ENCODE measurements at places on chromosomes 3 and 15.

DNA sequence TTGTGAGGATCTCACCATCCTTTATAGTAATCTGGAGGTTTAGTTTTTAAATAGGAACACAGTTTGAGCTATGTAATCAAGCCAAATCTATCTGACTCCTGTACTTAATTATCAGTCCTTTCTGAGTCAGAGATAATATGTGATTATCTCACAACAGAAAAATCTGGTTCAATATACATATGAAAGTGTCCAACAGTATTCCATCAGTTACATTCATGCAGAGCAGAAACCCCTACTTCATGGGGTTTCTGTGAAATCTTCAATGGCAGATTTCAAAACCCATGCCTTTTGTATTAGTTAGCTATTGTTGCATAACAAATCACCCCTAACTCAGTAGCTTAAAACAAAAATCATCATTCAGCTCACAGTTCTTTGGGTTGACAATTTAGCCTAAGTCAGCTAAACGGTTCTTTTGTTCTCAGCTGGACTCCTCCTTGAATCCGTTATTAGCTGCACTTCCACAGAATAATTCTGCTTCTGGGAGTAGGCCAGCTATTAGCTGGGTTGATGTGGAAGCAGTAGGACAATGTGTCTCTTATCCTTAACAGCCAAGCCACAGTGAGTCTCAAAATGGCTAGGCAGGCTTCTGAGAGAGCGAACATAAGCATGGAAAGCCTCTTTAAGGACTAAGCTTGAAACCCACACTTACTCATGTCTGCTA, 42.9 kb upstream of the ARPP21 start:
- no peak for DNase-seq

- no peak for DNase-seq
Observed at GRCh38 chr15:81728726-81729125, 317.1 kb downstream of the MEX3B start.

GRCh38 chr3:171225708-171226107, 199.2 kb upstream of the SLC2A2 start:
- DNase-seq = no peak

DNA sequence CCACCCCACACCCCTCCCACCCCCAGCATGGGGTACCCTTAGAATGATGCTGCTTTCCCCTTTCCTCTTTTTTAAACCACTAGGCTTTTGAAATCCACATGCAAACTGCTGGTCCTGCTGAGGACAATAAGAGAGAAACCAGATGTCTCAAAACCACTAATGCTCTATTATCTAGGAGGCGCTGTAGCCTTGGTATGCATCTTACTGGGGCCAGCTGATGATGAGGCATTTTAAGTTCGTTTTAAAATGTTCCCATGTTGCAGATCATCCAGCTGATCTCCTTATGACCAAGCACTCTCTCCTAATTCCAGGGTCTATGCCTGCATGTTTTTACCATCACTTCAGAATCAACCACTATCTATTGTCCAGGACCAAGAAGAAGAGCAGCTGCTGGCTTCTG, 1.3 kb downstream of the NME9 start:
- no peak for DNase-seq

- no peak for DNase-seq
Observed at GRCh38 chr3:140595295-140595694, 82.6 kb upstream of the TRIM42 start.

DNA sequence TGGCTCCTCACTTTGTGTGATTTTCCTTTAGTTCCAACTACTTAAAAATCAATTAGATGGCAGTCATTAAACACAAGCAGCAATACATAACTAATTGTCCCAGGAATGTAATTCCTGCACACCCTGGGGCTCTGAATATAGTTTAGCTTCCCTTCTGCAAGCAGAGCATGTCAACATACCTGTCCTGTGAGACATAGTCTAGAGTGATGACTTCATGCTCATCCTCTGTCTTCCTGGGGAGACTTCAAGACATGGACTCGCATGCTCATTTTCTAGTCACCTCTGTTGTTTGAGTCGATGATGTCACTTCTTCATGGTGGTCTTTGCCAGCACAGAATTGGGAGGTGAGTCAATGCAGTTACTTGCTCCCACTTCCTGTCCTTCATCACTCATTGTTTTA, 15.7 kb downstream of the C3orf52 start:
- DNase-seq = no peak

DNA sequence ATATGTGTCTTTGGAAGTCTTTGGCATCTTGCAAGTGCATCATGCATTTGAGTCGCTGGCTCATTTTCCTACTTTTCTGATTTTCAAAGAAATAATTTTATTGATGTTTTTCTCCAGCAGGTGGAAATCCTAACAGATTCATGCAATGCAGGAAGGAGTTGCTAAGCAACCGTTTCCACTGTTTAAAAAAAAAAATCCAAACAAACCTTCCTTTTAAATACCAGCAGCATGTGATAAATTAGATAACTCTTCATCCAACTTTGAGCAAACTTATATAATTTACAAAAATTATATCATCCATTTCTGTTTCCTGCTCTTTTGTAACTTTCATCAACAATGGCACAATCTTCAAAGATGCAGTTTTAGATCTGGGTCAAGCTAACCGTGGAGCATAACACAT, 364.1 kb downstream of the MFSD1 start:
- DNase-seq = no peak

DNA sequence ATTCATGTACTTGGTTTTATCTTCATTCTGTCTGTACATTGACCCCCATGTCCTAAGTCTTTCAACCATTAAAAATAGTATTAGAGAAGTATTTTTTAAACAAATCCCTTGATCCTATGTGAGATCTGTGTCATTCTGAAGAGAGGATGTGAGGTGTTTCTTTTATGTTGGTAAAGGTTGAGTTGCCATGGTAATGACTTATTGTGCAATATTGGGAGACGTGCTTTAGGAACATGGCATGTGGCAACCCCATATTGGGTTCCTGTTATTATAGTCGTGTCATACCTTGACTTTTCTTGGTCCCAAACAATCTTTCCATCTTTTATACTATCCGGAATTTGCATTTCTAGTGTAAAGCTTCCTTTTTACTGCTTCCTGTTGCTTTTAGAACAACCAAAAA, 203.1 kb downstream of the KCNAB1 start:
- no peak for DNase-seq

DNA sequence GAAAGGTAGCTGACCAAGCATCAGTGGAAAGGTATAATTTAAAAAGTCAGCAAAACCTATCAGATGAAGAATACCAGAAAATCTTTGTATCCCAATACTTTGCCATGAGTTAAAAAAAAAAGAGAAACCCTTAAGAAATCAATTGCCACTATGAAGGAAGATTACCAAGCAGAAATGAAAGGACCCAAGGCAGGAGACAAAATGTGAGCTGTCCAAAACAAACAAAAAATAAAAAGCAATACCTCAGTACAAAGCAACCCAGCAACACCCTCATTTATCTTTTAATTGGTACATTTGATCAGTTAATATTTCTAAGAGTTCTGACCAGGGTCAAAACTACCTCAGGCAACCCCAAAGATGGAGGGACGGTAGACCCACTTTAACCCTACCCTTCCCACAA, 65.3 kb downstream of the MOBP start:
- DNase-seq = no peak

DNA sequence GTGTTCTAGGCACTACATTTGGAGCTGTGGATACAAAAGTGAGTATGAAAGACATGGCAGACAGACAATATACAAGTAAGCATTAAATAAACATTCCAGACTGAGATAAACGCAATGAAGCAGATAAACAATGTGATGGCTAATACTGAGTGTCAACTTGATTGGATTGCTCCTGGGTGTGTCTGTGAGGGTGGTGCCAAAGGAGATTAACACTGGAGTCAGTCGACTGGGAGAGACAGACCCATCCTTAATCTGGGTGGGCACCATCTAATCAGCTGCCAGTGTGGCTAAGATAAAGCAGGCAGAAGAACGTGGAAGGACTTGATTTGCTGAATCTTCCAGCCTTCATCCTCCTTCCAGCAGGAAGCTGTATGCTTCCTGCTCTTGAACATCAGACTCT, 77.2 kb downstream of the CADPS start:
- no peak for DNase-seq

DNA sequence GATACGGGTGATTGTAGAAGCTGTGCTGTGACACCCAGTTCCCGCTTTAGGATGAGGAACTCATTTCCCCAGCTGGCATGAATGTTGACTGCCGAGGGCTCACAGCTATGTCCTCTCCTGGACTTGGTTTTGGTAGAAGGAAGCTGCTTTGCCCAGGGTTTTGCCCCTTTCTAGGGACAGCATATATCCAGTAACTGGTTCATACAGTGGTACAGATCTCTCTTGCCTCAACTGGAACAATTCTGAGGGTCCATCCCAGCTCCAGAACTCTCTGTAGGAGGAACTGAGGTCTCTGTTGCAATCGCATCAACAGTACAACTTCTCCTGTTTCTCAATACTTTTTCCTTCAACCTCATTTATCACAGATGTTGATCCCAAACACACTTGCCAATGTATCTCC, 54.5 kb upstream of the FNDC3B start:
- no peak for DNase-seq

DNA sequence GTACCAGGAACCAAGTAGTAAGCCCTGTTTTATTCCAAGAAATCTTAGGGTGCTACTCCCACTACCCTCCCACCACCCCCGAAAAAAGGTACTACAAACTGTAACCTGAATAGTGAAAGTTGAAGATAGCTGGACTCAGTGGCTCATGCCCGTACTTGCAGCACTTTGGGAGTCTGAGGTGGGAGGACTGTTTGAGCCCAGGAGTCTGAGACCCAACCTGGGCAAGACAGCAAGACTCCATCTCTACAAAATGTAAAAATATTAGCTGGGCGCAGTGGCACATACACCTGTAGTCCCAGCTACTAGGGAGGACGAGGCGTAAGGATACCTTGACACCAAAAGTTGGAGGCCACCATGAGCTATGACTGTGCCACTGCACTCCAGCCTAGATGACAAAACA, 7.9 kb downstream of the RHOA start:
- DNase-seq = no peak

- no peak for DNase-seq
Observed at GRCh38 chr15:36458411-36458810, 121.0 kb upstream of the CDIN1 start.

- no peak for DNase-seq
Observed at GRCh38 chr3:4716706-4717362, 223.7 kb downstream of the ITPR1 start.

DNA sequence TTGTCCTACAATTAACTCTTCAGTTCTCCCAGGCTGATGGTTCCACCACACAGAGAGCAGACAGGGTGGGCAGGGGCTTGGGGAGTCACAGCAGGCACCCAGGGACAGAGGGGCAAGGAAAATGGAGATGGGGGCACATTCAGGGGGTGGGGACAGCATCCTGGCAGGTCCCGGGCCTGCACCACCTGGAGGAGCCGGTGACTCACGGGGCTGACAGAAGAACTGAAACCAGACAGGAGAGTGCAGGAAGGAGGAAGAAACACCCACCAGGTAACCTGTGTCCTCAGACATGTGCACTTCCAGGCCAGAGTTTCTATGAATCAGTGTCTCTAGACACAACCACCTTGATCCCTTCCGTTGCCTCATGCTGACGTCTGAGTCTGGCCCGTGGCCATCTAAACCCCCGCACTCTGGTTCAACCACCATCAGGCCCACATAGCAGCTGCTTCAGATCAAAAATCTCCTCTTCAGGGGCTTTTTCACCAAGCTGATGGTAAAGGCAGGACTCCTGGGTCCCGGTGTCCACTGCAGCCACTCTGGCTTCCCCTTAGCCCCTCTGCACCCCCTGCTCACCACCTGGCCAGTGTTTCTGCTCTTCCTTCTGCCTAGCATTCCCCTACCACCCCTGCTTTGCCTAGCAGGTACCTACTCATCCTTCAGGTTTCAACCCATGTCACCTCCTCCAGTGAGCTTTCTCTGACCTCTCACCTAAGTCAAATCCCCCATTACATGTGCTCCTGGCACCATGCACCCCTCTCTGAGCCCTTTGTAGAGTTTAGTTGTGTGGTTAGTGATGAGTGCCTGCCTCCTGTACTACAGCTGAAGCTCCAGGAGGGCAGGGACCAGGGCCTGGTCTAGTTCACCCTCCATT, 16.5 kb upstream of the CYP11A1 start:
- DNase-seq = peak; percentile 66

- no peak for DNase-seq
Observed at GRCh38 chr3:177596248-177596815, 399.1 kb upstream of the TBL1XR1 start.

- DNase-seq = no peak
Observed at GRCh38 chr3:117820658-117821299, 1111.2 kb downstream of the TUSC7 start.

GRCh38 chr3:37241880-37242279, 67.5 kb upstream of the LRRFIP2 start:
- DNase-seq = no peak

GRCh38 chr3:44827196-44827595, 34.5 kb upstream of the TMEM42 start:
- DNase-seq = no peak

DNA sequence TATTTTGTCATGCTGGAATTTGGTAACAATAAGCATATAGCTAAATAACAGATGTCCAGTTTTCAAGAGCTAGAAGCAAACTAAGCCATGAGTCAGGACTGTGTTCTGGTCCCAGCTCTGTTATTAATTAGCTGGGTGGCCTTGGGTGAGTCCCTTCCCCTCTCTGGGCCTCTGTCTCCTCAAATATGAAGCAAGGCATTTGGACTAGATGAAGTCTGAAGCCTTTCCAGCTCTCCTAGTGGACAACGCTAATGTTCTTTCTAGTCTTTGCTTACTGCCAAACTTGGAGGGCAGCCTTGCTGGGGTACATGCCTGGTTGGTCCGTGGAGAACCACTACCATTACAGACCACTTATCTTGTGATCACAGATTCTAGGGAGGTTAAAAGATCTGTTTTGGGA, 127.6 kb downstream of the DUT start:
- no peak for DNase-seq

DNA sequence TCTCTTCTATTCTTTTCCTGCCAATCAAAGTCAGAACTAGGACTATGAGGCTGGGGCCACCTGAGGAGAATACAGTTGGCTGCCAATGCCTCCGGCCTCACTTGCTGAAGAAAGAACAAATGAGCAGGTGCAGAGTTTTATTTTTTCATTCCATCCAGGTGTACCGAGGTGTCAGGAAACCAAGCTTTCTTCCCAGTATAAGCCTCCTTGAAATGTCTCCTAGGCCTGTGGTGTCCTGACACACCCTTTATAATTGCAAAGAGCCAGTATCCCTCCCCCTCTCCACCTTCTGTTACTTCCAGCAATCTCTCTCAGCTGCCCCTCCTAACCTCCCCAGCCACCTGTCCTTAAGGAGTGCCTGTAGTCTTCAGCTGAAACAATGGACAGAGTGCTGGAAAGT, 127.9 kb downstream of the SLC9A9 start:
- DNase-seq = no peak

DNA sequence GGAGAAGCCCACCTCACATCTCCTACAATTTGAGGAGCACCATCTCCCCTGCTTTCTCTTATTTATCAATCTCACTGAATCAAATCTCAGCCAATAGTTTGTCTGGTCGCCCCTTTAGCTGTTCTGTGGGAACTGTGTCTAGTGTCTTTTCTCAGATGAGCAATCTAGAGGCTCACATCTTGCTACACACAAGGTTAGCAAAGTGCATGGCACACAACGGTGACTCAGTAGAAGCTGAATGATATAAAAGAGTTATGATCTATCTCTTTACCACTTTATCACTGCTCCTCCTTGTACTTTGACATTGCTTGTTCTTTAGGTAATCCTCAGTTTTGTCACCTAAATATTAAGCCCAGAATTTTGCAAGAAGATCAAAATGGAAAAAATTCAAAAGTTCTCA, 16.8 kb upstream of the COLQ start:
- no peak for DNase-seq
